ENCODE measurements at places on chromosomes 3 and 15. TPM values are rescaled to one million over a fixed set of nuclear protein-coding genes. Genes with fewer than 3 reads are reported as not detected.

Gene SLC28A1
- total RNA-seq: 0.80 TPM

DNA sequence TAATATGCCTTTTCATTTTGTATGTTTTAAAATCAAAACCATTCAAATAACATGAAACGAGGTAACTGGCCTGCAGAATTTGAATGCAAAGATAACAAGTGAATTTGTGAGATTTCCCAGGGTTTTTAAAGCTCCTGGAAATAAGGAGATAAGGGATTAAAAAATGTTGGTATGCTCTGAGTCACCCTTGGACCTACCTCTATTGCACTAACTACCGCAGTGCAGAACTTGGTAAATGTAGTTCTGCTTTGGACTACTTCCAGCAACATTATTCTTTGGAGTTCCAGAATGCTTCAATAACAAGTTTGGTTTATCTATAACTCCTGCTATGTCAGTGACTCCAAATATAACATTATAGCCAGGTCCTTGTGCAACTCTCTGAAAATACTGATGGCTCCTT is 201.7 kb downstream of the GAP43 start:
- DNase-seq: no peak

DNA sequence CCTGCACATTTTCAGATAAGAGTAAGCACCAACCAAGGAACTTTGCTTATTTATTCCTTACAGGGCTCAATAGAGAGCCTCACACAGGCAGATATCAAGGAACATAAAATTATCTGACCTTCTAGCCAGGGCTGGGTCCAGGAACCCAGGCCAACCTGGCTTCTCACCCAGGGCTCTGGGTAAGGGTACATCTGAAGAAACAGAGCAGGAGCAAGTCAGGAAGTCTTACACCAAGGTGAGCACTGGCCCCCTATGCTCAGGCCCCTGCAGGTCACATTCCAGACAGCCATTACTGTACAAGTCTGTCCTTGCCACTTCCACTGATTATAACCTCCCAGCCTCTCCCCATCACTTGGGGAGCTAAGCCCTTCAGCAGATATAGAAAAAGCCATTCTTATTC is 19.1 kb downstream of the TF start:
- no peak for DNase-seq

GRCh38 chr3:69719587-69720122 is 19.6 kb upstream of the MITF start:
- no peak for DNase-seq

Data from colonic mucosa (tissue), 4 donors.